ENCODE measurements at places on chromosomes 12 and 14.

GRCh38 chr14:76872796-76873432 is 46.7 kb downstream of the LRRC74A start:
- peak; percentile 69 for DNase-seq

- DNase-seq = no peak
These were observed 629.3 kb downstream of the DIO2 start for GRCh38 chr14:79581912-79582576.

DNA sequence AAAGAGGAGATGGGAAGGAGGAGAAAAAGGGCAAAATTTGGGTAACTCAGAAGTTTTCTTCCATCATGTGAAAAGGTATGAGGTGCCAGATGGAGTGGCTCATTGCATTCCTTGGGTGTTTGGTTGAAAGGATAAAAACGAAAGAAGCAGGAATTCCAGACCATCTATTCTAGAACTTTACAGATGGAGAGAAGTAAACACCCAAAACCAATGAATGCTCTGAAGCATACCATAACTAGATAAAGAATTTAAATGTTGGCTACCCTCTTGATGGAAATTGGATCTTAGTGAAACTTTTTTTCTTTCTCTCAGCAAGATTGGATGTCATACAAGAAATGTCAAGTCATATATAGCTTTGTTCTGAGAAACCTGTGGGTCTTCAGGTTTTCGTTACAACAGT is 175.6 kb upstream of the FAR2 start:
- no peak for DNase-seq

- no peak for DNase-seq
These were observed 612.9 kb downstream of the GALC start for GRCh38 chr14:87380054-87380453.

- DNase-seq = no peak
These were observed 83.9 kb downstream of the GPATCH2L start for GRCh38 chr14:76235628-76236027.

GRCh38 chr12:93441081-93441616 is 598 bp downstream of the UBE2N start:
- DNase-seq = peak; percentile 32

DNA sequence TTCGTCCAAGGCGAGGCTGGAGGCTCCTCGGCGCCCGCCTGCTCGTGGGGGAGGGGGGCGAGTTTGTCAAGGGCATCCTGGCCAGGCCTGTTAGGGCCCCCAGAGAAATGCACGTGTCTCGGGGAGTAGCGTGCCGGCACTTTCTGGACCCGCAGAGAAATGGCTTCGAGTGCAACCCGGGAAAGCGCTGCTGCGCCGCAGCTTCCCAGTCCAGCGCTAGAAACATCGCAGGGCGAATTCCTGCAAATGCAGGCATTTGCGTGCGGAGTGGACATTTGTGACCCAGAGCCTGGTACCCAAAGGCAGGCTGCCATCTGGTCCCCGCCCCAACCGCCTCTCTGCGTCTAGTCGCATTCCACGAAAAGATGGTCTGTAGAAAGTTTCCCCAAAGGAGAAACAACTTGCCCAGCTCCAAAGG is 756 bp downstream of the LGR5 start:
- no peak for DNase-seq

GRCh38 chr12:117522559-117522958 is 161.1 kb upstream of the NOS1 start:
- DNase-seq = no peak

GRCh38 chr14:68167383-68168087 is 348.0 kb downstream of the RAD51B start:
- no peak for DNase-seq

GRCh38 chr14:38363217-38363616 is 107.3 kb upstream of the CLEC14A start:
- DNase-seq = no peak

DNA sequence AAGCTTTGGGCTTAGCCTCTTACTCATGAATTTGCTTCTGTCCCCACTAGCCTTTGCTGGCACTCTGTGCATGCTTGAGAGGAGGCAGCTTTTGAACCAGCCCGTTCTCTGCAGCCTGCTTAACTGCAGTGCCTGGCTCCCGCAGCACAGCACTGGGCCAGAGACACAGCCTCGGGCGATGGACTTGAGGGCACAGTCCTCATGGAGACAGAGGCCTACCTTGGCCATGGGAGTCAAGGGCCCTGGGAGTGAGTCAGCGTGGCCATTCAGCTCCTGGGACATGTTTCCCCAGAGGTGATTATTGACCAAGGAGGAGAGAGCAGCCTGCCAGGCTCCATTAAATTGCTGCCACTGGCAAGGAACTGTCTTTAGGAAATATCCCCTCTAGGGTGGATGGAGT is 93.5 kb downstream of the SMOC1 start:
- no peak for DNase-seq

GRCh38 chr14:96380735-96381134 is 11.2 kb upstream of the AK7 start:
- DNase-seq = no peak

DNA sequence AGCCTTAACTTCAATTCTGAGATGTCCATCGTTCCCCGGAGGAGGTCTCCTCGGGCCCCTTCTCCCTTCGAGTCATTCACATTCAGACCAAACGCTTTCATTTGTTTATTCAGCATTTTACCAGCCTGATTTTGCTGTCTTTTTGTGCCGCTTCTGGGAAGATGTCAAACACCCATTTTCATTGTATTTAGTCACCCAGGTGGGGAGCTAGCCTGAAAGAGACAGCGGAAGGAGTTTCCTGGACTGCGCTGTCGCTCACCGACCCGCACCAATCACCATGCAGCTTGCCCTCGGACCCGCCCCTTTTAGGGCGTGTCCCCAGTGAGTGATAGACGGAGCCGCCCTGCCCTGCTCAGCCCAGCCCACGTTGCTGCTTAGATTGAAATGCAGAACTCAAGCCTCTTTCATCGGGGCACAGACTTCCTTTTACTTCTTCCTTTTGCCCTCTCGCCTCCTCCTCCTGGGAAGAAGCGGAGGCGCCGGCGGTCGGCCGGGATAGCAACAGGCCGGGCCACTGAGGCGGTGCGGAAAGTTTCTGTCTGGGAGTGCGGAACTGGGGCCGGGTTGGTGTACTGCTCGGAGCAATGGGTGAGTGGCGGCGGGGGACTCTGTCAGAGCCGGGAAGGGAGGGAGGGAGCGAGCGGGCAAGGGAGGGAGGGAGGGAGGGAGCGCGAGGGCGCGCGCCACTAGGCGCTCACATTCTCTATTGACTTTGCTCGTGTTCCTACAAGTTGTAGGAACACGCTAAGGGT is at the start of gene PAX9:
Gene PAX9 (plus strand): TSS at position 355 of the 752 bp plus-strand sequence. CDS start 230 bp downstream, at position 585.
- DNase-seq = no peak

DNA sequence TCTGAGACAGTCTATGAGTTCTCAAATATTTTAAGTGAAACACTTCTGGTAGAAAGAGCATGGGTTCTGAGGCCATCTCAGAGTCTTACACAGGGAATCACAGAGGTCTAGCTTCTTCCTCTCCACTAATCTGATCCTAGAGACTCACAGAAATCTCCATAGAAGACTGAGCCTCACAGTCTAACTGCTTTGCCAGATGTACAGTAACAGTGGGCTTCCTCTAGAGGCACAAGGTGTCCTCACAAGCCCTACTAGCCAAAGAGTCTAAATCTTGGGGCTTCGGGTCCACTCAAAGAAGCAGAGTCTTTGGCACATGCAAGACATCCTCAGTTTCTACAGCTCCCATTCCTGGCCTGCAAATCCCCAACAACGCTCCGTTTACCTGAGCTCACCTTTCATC is 14.1 kb downstream of the OR6J1 start:
- DNase-seq = no peak

- DNase-seq = no peak
These were observed 633.5 kb downstream of the RERGL start for GRCh38 chr12:17456486-17456885.

DNA sequence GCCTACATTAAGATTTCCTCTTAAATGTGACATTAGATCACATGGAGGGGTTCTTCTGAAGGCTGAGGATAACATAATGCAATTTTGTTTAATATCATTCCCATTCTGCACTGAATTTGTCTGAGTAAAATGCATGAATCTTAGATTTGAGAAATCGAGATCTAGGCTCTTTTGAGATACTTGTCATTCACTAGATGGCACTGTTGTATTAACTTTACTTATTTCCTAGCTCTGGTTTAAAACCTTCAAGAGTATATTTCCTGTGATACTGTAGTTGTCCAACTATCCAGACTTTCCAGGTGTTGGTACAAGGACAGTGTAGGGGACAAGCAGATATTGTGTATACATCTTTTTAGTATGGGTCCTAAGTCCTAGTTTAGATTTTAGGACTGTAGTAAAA is 91.7 kb upstream of the SEL1L start:
- no peak for DNase-seq

DNA sequence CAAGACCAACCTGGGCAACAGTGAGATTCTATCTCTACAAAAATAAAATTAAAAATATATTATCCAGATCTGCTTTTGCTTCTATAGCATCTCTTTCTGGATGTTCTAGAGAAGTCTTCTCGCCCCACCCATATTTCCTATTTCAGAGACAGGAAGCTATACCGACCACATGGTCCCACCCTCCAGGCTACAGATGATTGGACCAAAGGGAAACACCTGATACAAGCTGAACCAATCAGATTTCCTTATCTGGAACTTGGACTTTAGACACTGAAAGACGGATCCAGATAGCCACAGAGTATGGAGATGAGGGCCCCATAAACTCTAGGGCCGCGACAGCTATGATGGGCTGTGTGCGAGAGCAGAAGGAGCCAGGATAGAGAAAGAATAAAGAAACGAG is 48.7 kb downstream of the CCDC60 start:
- DNase-seq = no peak

DNA sequence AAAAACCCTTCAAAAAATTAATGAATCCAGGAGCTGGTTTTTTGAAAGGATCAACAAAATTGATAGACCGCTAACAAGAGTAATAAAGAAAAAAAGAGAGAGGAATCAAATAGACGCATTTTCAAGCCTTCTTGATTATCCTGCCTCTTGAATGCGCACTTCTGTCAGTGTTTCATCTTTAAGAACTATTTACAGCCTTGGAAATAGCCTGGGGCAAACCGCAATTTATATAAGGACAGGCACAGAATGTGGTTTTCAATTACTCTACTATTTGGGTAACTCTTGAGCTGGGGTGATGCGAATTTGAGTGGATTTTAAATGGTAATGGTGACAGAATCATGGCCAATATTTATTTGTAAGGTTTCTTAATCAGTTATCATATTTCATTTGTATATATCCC is 179.1 kb upstream of the OTX2 start:
- DNase-seq = no peak

- no peak for DNase-seq
These were observed 59.0 kb downstream of the CDC42BPB start for GRCh38 chr14:102998393-102998792.

DNA sequence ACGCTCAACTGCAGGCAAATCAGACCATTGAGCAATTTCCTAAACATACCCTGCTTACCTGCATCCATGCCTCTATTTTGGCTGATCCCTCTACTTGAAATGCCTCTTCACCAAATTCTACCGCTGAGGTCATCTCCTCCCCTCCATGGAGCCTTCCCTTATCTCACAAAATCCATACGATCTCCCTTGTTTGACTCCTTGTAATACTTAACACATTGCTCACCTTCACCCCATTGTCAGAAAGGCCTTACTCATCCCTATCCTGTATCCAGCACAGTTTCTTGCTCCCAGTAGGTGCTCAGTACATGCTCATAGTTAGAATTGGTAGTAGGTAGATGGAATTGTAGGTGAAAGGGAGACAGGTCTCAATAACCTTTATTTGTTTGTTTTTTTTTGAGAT is 5.4 kb downstream of the DDN start:
- no peak for DNase-seq

GRCh38 chr12:98224584-98225221 is 290.7 kb upstream of the TMPO start:
- no peak for DNase-seq

- DNase-seq = no peak
These were observed 68.5 kb downstream of the FBXO34 start for GRCh38 chr14:55339770-55340169.

DNA sequence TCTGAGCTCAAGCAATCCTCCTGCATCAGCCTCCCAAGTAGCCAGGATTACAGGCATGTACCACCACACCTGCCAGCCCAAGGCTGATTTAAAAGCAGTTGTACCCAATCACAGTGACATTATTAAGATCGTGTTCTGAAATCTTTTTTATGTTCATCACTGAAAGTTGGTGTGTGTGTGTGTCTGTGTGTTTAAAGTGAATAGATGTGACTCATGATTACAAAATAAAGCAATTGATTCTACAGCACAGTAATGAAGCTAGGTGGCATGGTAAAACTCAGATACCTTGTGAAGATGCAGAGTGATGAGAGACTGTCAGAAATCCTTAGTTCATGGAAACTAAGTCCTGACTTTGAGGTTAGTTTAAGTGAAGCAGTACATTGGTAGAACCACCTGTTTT is 74.2 kb upstream of the ATP2B1 start:
- no peak for DNase-seq

GRCh38 chr12:124655048-124655697 is 87.8 kb upstream of the NCOR2 start:
- no peak for DNase-seq

DNA sequence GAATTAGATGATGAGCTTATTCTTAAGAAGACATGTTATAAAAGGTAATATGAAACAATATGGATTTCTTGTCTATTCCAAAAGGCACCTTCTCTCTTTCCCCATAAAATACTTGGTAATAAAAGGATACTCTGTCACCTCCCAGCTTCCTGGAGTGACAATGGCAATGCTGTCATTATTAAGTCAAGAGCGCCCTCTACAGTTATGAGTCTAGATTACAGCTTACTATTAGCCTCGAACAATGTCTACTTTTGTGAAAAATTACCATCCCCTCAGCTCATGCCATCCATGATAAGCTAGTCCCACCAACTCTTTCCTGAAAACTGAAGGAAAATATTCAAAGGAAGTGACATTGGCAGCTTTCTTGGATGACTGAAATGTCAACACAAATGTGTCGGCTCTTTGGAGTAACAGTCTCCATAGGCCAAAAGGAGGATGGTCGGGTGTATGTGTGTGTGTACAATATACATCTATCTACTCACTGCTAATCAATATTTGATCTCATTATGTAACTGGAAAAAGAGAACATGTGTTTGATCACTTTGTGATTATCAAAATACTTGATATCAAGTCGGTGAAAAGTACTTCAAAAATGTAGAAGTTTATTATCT is 48.7 kb upstream of the CDKN3 start:
- no peak for DNase-seq

- no peak for DNase-seq
These were observed 33.5 kb upstream of the EVL start for GRCh38 chr14:100031506-100032281.

DNA sequence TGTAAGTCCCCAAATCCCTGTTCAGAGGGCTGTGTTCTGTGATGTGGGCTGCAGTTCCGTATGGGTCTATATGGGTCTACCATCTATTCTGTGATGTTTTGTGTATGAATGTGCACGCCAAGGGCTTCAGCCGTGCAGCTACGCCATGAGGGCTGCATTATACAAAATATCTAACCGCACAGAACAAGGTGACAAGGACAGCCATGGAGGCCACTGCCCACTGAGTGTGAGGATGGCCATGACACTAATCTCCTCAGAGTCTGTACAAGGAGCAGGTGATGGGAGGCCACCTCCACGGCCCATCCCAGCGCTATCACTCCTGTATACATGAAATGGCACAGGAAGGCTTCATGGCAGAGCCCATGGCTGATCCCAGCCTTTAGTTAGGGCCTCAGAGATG is 102.0 kb downstream of the DICER1 start:
- no peak for DNase-seq

- no peak for DNase-seq
These were observed 113.4 kb downstream of the CAPZA3 start for GRCh38 chr12:18851271-18851670.

Measured in activated naive CD4-positive, alpha-beta T cell treated with anti-CD3 and anti-CD28 coated beads, Interleukin-2, amount 50 U/mL, for 16 hours (primary cell).